ENCODE measurements at places on chromosomes 3 and 15.

- DNase-seq, result no peak
Measured at GRCh38 chr3:51374456-51374855, 10.6 kb upstream of the MANF start.

GRCh38 chr3:105473521-105474223 lies 107.0 kb downstream of the ALCAM start:
- DNase-seq, result no peak

- DNase-seq, result no peak
Measured at GRCh38 chr15:25060472-25060803, 105.7 kb downstream of the SNRPN start.

DNA sequence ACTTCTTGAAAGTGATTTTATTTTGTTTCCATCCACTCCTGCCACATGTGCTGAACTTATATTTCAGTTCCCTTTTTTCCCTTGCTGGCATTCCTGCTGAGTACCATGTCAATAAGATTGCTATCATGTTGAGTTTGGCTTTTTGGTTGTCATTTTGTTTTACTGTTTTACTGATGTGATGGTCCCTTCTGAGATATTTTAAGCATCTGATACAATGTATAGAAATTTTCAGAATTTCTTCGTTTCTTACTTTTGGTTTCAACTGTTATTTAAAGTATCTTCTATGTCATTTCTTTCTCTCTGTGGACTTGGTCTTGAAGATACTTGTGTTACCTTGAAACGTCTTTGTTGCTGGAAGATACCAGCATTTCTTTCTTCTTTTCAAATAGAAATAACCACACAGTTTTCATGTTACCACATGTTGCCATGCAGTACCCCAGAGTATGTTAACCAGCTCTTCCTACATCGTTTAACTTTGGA lies 14.1 kb downstream of the SIDT1 start:
- no peak for DNase-seq

DNA sequence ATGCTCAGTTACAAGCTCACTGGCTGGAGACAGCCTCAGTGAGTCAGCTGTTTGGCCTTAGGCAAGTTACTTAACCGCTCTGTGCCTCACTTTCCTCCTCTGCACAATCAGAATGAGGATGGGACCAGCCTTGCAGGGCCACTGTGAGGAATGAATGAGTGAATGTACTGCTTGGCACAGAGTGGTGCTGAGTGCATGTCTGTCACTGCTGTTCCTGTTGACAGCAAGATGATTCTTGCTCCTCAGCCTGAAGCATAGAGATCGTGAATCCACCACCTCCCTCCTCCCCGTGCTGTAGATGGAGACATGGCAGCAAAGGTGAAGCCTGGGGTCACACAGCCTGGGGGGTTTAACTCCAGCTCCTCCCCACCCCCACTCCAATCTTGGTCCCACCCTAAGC lies 14.6 kb upstream of the GRIP2 start:
- DNase-seq, result no peak

DNA sequence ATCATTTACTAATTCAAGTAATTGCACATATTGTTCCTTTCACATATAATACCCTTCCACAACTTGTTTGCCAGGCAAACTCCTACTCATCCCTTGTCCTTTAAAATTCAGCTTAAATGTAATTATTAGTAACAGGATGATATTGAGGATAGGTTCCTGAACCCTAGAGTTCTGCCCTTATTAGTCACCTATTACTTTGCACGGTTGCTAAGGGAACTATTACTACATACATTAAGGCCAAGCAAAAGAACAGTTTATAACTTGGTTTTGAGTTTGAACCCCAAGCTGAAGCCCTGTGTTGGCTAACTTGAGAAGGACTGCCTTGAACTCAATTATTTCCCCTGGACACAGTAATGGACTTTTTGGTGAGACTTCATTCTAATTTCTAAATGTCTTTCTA lies 529.7 kb downstream of the IGSF11 start:
- DNase-seq, result no peak

DNA sequence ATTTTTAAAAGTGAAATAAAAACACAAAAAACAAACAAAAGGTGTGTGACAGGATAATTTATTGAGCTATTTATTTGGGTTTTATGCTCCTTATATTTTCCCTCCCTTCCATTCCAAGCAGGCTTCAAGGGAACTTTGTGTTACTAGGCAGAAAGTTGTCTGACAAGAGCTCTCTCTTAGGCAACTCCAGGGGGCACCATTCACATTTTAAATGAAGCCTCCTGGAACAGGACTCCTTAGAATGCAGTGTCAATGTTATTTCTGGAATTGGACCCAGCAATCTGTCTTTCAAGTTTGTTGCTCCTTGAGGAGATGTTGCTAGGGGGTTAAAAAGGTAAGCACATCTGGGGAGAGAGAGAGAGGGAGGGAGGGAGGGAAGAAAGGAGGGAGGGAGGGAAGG lies 5.4 kb upstream of the RFX7 start:
- DNase-seq, result no peak

DNA sequence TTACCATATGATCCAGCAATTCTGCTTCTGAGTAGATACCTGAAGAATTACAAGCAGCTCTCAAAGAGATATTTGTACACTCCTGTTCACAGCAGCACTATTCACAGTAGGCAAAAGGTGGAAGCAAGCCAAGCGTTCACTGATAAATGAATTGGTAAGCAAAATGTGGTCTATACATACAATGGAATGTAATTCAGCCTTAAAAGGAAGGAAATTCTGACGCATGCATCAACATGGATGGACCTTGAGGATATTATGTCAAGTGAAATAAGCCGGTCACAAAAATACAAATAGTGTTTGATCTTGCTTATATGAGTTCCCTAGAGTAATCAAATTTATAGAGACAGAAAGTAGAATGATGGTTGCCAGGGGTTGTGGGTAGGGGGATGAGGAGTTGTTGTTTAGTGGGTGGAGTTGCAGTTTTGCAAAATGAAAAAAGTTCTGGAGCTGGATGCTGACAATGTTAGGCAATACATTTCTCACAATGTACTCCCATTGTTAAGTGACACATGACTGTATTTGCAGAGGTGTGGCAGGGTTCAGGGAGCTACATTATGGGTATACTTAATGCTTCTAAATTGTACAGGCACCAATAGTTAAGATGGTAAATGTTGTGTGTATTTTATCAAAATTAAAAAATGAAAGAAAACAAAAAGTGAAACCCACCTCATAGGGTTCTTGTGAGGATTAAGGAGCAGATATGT lies 26.7 kb downstream of the SLC6A1 start:
- no peak for DNase-seq

DNA sequence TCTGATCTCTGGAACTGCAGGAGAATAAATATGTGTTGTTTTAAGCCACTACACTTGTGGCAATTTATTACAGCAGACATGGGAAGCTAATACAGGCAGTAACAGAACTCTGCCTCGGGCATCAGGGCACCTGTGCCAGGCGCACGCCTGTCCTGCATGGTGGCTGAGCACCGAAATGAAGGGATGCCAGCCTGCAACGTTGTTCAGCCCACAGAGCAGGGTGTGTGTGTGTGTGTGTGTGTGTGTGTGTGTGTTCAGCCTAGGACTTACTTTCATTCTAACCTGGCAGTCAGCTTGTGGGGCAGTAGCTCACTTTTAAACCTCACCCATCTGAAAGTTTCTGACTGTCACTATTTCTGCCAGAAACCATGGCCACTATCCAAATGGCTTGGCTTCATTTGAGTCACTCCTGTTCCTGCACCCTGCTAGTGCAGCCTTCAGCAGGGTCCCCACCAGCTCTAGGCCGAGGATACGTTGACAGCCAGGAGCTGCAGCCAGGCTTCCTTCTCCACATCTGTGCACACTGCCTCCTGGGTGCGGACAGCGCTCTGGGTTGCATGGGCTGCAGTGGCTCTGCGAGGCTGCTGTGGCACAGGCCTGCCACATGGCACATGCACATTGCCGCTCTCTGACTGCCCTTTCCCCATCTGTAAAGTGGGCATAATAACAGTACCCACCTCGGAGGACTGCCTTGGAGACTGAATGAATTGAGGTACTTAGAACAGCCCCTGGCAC lies 4.5 kb downstream of the UROC1 start:
- no peak for DNase-seq

- DNase-seq, result no peak
Measured at GRCh38 chr3:24538891-24539290, 44.2 kb upstream of the THRB start.

GRCh38 chr15:29067949-29068348 lies 182.2 kb downstream of the APBA2 start:
- DNase-seq, result no peak

DNA sequence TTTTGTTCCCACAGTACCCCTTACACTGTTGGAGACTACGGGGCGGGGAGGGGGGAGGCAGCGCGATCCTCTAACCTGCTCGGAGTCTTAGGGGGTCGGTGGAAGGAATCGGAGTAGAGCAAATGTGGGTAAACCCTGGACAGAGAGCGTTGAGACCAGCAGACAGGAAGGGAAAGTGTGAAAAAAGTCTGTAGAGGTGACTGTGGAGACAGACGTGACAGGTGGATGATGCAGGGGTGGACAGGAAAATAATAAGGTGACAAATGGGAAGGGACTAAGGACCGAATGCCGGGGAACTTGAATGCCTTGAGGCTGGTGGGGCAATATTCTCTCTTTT lies 424 bp downstream of the EAF2 start:
- DNase-seq, result no peak

- DNase-seq, result no peak
Measured at GRCh38 chr3:159158213-159158612, 356.4 kb downstream of the MFSD1 start.

GRCh38 chr15:99230867-99231266 lies 18.5 kb downstream of the TTC23 start:
- no peak for DNase-seq

DNA sequence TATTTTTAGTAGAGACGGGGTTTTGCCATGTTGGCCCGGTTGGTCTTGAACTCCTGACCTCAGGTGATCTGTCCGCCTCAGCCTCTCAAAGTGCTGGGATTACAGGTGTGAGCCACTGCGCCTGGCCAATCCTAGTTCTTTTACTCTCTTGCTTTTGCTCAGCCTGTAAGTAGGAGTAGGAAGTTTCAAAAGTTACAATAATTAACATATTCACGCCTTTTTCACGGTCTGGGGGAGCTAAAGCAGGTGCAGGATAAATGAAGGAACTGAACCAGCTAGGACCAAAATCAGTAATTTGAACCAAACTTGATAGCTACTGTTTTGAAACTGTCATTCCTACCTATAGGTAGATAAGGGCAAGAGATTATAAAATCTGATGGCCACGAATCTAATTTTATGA lies 98.5 kb downstream of the CACNA1D start:
- no peak for DNase-seq

Measured in activated CD8-positive, alpha-beta memory T cell treated with anti-CD3 and anti-CD28 coated beads for 4 hours (primary cell).